ENCODE measurements at places on chromosomes 2 and 18.

DNA sequence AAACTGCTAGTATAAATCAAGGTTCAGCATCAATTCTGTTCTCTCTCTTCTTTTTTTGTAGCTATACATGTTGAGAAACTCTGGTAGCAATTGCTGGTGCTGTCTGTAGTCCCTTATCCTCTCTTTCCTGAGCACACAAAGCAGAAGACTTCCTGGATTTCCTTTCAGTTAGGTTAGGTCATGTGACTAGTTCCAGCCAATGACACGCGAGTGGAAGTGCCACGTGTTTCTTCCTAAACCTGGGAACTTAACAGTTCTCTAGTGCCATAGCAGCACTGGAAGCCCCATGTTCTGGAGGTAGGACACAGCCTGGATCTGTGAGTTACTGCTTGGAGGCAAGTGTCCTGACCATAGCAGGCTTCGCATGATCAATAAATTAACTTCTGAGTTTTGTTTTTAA is 125.9 kb downstream of the PLA2R1 start:
- no peak for DNase-seq

DNA sequence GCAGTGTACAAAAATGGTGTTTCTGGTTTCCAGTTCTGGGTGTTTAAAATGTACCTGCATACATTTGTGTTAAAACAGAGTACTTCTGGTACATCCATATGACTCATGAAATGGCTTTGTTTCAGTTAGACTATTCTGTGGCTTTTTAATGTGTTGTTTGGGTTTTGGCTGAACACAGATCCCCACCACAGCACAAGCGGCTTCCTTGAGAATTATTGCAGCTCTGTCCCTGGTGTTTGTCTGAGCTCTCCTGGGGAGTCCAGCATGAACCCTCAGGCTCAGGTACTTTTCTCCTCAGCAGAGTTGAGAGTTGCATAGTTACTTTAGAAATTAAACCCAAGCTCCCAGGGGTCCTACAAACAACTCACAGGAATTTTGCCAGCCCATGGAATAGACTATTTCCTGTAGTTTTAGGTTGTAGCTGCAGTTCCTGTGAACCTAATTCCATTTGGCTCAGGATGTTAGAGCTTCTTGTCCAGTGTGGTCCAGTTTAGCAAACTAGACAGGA is 64.8 kb upstream of the EML6 start:
- DNase-seq: peak; percentile 65

DNA sequence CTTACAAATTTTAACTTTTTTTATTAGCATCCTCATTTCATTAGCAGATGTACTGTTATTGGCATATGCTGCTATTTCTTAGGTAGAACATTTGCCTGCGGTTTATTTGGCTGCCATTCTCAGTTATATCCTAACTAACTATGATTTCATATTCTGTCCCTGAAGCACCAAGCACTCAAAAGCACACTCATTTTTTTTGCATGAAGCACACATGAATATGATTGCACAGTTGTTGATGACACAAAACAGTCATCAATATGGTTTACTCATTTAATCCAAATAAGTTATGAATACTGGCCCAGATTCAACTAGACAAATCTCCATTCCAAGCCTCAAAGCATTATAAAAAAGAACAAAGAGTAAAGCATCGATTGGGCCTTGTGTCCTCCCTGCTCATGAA is 129.4 kb upstream of the CNTNAP5 start:
- no peak for DNase-seq

DNA sequence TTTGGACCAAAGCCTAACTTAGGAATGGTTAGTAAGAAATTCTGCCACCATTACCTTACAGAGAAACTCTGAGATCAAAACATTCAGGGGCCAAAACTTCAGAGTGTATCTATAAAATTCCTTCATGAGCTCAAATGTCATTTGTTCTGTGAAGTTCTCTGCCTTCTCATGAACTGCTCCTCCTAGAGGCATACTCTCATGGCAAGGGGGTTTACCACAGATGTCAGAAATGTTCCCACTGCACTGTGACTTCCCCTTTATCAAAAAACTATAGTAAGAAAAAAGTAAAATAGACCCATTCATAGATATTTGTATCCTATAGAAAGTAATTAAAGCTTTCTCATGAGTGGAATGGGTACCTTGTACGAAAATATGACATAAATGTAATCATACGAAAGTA is 68.5 kb downstream of the USP40 start:
- DNase-seq: no peak

DNA sequence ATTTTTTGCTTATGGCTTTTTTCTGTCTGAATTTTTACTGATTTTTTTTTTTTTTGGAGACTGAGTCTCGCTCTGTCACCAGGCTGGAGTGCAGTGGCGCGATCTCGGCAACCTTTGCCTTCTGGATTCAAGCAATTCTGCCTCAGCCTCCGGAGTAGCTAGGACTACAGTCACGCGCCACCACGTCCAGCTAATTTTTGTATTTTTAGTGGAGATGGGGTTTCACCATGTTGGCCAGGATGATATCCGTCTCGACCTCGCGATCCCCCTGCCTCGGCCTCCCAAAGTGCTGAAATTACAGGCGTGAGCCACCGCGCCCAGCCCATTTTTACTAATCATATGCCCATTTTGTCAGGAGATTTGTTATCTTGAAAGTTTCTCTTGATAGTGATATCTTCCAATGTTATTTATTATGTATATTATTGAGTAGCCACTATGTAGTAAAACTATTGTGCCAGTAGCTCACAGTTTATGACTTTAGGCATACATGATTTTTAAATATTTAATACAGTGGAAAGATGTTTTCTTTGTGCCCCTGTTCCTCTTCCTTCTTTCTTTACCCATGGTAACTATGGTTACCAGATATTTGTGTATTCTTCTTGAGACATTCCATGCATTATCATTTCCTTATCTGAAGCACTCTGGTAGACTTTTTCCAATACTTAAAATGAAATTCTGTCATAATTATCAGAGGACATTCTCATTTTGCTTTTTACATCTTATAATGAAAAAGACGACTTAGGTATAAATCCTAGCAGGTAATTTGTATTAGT is 2.1 kb downstream of the HAT1 start:
- no peak for DNase-seq

GRCh38 chr2:101729521-101730190 is 32.1 kb downstream of the MAP4K4 start:
- DNase-seq: no peak

DNA sequence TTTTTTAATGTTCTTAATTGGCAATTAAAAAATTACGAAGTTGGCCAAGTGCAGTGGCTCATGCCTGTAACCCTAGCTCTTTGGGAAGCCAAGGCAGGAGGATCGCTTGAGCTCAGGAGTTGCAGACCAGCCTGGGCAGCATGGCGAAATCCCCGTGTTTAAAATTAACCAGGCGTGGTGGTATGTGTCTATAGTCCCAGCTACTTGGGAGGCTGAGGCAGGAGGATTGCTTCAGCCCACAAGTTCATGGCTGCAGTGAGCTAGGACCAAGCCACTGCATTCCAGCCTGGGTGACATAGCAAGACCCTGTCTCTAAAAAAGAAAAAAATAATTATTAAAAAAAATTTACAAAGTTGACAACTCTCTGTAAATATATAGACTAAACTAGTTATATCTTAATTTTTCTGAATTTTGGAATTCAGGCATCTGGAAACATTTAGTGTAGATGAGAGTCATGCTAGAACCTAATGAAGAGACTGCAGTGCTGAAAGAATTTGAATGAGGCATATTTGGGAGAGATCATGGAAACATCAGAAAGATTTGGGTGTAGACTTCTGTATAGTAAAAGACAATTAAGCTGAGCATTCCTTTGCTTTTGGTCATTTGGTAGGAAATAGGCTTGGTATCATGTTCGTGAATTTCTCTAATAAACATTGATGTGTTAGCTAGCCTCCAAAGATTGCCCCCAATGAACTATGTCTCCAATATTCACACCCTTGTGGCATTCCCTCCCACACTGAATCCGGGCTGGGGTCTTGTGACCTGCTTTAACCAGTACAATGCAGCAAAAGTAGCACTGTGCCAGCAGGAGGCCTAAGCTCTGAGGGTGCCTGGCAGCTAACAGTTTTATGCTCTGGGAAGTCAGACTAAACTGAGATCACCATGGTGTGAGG is 4.2 kb upstream of the ROCK1 start:
- DNase-seq: peak; percentile 39

GRCh38 chr2:190173392-190173791 is 110.9 kb upstream of the MSTN start:
- DNase-seq: no peak

GRCh38 chr2:168443818-168444217 is 12.3 kb upstream of the CERS6 start:
- DNase-seq: no peak

DNA sequence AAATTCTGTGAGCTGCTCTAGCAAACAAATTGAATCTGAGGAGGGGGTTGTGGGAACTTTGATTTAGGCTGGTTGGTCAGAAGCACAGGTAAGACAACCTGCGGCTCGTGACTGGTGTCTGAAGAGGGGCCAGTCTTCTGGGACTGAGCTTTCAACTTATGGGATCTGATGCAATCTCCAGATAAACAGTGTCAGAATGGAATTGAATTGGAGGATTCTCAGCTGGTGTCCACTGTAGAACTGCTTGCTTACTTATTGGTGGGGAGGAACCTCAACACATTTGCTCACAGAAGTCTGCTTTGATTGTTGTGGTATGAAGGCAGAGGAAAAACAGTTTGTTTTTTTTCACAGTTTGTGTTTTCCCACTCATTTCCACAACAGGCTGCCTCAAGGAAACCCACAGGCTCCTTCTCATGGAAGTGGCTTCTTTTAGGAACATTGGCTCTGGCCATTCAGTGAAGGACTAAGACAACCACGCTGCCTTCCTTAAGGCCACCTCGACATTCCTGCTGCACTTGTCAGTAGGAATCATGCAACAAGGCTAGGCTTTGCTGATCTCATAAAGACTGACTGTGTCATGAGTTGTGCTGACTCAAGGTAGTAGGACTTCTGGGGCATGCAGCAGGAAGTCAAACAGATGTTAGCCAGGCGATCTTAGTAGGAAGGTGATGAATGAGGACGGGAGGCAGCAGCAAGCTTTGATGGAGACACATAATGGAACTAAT is 104.7 kb downstream of the TSN start:
- DNase-seq: peak; percentile 31

DNA sequence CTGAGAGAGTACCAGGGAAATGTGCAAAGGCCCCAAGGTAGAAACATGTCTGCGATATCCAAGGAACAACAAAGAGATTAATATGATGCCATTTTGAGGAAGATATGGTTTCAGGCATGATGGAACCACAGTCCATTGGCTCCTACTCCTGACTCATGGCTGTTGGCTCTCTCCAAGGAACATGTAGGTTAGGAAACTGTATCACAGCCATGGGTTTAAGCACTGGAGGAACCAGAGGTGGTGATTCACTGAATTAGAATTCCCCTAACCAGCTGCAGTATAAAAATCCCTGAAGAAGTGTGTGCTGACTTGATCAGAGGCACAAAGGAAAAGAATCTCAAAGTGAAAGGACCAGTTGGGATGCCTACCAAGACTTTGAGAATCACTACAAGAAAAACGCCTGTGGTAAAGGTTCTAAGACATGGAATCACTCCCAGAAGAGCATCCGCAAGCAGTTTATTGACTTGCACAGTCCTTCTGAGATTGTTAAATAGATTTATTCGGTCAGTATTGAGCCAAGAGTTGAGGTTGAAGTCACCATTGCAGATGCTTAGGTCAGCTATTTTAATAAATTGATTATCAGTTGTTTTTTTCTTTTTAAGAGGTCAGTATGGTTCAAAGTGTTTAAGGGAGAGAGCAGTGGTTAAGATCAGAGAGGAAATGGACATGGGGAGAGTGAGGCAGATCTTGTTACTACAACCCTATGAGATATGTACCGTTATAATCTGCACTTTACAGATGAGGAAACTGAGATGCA is 110.7 kb upstream of the OTX1 start:
- DNase-seq: peak; percentile 51

DNA sequence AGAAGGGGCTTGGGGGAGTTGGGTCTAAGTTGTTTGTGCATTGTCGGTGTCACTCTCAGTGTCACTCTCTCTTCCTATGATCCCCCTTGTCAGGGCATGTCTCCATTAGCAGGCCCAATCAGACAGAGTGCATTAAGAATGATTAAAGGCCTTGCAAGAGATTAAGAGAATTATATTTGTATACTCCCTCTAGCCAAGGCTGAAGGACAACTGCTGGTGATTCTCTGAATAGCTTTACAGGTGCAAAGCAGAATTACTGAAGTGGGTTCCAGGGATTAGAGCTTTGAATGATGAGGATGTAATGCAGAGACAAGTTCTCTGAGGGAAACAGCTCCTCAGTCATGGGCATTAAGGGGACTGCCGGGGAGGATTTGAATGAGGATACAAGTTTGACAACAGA is 104.8 kb upstream of the LGALSL start:
- DNase-seq: no peak

DNA sequence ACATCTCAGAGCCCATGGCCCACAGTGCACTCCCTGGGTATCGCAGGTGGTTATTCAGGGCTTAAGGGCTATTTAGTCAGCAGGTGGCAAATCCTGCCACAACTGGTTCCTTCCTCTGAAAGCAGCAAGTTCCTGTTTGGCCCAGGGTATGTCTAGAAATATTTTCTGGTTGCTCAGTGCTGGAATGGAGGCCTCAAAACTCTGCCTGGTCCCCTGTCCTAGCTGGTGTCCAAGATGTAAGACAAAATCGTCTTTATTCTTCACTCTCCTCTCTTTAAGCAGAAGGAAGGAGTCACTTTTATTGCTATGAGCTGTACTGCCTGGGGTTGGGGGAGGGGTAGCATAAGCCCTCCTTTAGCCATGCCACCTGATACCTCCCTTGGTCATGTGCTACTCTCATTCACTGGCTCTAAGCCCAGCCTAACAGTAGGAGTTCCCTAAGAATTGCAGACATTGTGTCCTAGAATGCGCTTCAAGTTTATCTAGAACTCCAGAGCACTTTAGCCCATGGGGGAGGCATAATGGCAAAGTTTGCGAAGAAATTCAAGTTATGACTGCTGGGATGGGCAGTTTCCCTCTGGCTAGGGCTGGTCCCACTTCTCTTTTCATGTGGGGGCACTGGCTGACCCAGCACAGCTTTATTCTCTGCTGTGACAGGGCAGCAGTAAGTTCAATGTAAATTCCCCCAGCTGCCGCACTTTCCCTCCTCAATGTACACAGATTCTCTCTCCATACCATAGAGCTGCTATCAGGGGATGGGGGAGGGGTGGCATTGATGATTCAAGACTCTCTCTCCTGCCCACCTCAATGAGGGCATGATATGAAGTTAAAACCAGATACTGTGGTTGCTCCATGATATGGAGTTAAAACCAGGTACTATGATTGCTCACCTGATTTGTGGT is 27.1 kb upstream of the CWC22 start:
- peak; percentile 56 for DNase-seq

Measured in cardiac fibroblast (primary cell).